Type B pancreatic cell (in vitro differentiated cells): ENCODE measurements at places on chromosomes 6 and 20. TPM values are rescaled to one million over a fixed set of nuclear protein-coding genes. Genes with fewer than 3 reads are reported as not detected.

The IYD gene
- total RNA-seq: 0.24 and 0.69 TPM in 2 replicates

The PREX1 gene
- 0.71 and 20.8 TPM in 2 replicates for total RNA-seq

The PBOV1 gene
- total RNA-seq: not detected in 2 replicates

The KCNQ2 gene
- 4.4 and 47.3 TPM in 2 replicates for total RNA-seq

DNA sequence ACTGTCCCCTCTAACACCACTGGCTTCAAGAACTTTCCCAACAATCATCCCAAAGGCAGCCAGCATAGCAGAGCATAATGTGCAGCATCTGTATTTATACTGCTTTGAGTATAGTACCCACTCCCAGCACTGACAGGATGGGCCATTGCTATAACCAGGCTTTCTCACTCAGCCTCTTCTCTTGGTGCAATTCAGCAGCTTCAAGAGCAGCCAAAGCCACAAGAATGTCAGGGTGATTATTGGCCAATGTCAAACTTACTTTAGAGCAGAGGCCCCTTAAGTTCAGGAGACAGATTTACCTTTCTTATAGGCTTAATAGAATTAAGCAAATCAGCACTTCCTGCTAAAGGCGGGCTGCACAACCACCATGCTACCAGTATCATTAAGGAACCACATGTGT lies 232.4 kb upstream of the RSPO3 start:
- DNase-seq: no peak

GRCh38 chr6:15420959-15421438 lies 175.1 kb downstream of the JARID2 start:
- no peak for DNase-seq

The ANKRD6 gene
- 33.0 and 34.0 TPM in 2 replicates for total RNA-seq

The NT5DC1 gene
- total RNA-seq: 36.1 and 36.7 TPM in 2 replicates
